ENCODE measurements at places on chromosomes 12 and 14. TPM values are rescaled to one million over a fixed set of nuclear protein-coding genes. Genes with fewer than 3 reads are reported as not detected.

GRCh38 chr14:77508249-77508648, 9.6 kb upstream of the ISM2 start:
- DNase-seq, result no peak

DNA sequence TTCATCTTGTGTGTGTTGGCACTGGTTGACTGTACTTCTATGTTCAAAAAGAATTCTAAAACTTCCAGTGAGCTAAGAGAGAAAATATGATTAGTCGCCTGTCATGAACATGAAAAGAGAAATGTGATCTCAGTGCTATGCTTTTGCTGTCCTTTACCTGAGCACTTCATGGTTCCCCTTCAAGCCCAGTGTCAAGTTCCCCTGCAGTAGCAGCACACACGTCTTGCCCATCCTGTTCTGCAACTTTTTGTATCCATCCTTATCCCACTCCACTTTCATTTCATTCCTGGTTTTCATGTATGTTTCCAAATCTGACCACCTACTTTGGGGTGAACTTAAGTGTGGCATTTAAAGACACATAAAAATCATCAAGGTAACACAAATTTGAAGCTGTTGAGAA, 848.0 kb upstream of the USP15 start:
- DNase-seq, result no peak

The ESRRB gene
- not detected for total RNA-seq

The BDKRB2 gene
- total RNA-seq, result 1.4 TPM

DNA sequence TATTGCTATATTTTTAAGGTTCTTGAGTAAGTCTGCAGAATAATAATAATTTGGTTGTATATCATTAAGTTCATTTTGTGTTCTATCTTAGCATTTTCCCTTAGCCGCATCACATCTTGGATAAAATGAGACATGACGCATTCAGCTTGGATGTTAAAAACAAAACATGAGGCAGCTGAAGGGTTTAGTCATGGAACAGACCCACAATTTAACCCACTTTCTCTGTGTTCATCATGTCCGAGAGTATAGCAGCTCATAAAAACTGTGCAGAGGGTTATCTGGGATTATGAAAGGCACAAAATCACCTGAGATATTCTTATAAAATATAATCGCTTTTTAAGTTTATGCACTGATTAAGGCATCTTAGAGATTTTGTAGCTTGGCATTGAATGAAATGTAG, 219.3 kb downstream of the TRHDE start:
- no peak for DNase-seq

The NEUROD4 gene
- total RNA-seq, result not detected

- peak; percentile 65 for DNase-seq
Measured at GRCh38 chr12:1629338-1630132, 504 bp downstream of the WNT5B start.

The JAG2 gene
- total RNA-seq, result 43.0 TPM

GRCh38 chr12:88726806-88727720, 146.8 kb upstream of the KITLG start:
- no peak for DNase-seq

DNA sequence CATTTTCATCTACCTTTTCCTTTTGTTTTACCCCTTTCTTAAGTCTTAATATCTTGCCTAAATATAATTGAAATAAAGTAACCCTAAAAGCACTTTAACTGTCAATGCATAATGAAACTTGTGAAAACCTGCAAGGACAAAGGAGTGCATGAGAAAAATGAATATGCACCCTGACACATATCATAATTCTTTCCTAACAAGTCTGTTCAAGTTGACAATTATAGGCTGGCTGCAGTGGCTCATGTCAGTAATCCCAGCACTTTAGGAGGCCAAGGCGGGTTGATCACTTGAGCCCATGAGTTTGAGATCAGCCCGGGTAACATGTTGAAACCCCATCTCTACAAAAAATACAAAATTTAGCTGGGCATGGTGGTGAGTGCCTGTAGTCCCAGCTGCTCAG, 65.4 kb downstream of the FGD6 start:
- no peak for DNase-seq

- peak; percentile 26 for DNase-seq
Measured at GRCh38 chr14:104262515-104263514, 124.4 kb downstream of the KIF26A start.

The RAP1B gene
- 216 TPM for total RNA-seq

The AQP6 gene
- not detected for total RNA-seq

The KRT6C gene
- not detected for total RNA-seq

GRCh38 chr14:77844802-77845201, 44.9 kb downstream of the ADCK1 start:
- DNase-seq, result no peak

DNA sequence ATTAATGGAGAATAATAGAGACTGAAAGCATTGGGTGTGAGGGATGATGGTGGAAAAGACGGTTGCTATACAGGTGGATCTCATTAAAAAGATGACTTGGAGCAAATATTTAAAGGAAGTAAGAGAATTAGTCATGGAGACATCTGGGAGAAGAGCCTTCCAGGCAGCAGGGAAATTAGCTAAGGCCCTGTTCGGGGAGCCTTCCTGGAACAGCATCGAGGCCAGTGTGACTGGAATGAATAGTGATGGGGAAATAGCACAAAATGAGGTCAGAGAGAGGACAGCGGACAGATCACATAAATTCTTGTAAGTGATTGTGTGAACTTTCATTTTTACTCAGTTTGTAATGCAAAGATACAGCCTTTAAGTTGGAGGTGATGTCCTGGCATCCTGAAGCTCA, 842.3 kb downstream of the SLC6A15 start:
- no peak for DNase-seq

Measured in Caco-2 (cell line).